ENCODE measurements at places on chromosomes 13 and 19.

GRCh38 chr19:13006431-13007281, 11.4 kb downstream of the NFIX start:
- DNase-seq: no peak

DNA sequence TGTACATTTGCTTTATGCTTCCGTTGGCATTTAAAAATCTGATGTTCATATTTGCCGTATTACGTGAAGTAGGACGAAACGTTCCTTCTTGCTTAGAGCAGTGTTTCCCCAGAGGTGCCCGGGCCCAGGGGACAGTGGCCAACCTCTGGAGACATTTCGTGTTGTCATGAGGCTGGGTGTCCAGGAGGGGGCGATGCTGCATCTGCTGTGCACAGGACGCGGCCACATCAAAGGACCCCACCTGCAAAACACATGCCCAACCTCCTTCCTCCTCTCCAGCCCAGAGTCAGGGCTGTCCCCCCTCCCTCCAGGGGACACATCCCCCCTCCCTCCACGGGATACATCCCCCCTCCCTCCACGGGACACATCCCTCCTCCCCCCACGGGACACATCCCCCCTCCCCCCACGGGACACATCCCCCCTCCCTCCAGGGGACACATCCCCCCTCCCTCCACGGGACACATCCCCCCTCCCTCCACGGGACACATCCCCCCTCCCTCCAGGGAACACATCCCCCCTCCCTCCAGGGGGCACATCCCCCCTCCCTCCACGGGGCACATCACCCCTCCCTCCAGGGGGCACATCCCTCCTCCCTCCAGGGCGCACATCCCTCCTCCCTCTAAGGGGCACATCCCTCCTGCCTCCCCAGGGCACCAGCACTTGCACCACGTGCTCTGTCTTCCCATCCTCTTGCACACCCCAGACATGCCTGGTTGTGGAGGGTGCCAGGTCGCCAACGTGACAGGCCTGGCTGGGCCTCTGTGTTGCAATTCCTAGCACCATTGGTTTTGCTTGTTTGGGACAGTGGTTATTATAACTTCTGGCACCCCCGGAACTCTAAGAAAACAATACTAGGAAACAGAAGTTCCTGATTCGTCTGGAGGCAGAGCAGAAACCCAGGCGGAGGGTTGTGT, 46.7 kb downstream of the GAS6 start:
- peak; percentile 90 for DNase-seq

- DNase-seq: no peak
Observed at GRCh38 chr13:95749545-95749944, 72.6 kb downstream of the DNAJC3 start.

GRCh38 chr13:104086759-104087158, 1020.5 kb upstream of the SLC10A2 start:
- DNase-seq: no peak

GRCh38 chr13:27012482-27013197, 159.0 kb downstream of the USP12 start:
- DNase-seq: no peak

GRCh38 chr13:37202264-37202663, 96.8 kb upstream of the CSNK1A1L start:
- DNase-seq: no peak

GRCh38 chr19:38869836-38870607, 8.1 kb downstream of the RINL start:
- DNase-seq: peak; percentile 97

GRCh38 chr13:89169951-89170350, 1498.8 kb downstream of the SLITRK5 start:
- DNase-seq: no peak

- DNase-seq: no peak
Observed at GRCh38 chr13:48144413-48145035, 49.6 kb upstream of the MED4 start.

GRCh38 chr13:44333950-44334655, 39.5 kb upstream of the SERP2 start:
- DNase-seq: no peak

DNA sequence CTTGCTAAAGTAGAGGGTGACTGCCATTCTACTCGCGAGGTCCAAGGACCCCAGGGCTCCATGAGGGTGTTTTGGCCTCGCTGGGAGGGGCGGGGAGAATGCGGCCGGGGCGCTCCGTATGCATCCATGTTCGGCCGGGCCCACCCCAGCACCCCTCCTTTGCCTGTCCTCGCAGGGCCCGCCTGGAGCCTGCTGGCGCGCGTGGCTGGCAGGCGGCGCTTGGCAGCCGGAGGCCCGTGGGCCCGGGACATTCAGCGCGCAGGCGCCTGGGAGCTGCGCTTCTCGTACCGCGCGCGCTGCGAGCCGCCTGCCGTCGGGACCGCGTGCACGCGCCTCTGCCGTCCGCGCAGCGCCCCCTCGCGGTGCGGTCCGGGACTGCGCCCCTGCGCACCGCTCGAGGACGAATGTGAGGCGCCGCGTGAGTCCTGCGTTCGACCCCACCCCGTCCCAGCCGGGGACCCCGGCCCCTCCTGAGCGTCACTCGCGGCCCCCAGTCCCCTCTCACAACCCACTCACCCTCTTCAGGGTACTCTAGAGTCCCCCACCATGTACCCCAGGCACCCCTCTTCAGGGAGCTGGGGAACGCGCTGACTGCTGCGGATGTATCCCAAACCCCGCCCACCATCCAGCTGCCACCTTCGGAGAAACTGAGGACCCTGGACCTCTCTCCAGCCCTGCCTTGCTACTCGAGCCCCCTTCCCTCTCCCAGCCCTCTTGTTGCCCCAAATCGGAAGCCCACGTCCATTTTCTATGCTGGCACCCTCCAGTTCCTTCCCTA, 4.1 kb downstream of the DLL3 start:
- peak; percentile 83 for DNase-seq

DNA sequence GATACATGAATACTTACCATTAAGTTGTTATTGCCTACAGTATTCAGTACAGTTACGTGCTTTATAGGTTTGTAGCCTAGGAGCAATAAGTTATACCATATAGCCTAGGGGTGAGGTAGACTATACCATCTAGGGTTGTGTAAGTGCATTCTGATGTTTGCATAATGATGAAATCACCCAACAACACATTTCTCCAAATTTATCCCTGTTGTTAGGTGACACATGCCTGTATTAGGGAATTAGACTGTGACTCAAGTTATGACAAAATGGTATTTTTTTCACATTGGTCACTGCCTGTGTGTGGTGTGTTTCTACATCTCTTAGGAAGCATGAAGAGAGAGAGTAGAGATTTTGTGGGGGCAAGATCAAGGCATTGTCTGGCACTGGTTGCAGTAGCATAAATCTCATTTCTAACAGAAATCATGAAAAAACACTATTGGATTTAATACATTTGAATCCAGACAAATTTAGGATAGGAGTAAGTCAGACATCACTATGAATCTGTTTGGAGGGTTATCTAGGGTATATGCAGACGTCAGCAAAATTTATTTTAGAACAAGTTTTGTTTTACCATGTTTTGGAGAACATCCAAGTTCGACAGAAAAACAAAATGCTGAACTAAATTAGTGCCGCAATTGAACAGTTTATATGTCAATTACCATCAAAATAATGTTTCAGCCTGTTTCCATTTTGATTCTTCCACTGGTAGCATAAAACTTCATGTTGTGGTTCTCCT, 332.1 kb downstream of the LMO7 start:
- no peak for DNase-seq

DNA sequence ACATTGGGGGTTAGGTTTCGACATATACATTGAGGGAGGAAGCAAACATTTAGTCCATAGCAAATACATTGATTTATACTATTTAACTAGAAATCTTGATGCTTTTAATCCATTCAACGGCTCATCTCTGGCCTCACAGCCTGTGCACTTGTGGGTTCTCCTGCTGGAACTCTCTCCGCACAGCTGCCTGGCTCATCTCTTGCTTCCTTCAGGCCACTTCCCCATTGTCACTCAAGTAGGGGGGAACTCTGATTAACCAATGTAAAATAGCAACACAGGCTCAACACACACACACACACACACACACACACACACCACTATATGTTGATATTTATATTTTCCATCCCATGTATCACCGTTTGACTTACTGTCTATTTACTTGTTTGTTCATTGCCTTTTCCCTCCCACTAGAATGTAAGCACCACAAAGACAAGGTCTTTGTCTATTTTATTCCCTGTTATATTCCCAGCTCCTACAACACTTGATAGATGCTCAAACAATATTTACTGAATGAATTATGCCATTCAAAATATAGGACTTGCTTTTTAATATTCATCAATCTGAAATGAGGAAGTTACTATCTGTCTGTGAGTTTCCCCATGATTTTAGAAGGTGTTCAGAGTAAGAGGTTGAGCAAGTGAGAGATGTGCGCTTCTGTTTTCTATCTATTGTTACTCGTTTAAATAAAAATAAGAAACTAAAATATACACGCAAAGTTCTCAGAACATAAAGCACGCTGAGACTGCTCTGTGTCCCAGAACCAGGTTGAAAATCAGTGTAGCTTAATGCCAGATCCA, 29.8 kb upstream of the PABPC3 start:
- no peak for DNase-seq

DNA sequence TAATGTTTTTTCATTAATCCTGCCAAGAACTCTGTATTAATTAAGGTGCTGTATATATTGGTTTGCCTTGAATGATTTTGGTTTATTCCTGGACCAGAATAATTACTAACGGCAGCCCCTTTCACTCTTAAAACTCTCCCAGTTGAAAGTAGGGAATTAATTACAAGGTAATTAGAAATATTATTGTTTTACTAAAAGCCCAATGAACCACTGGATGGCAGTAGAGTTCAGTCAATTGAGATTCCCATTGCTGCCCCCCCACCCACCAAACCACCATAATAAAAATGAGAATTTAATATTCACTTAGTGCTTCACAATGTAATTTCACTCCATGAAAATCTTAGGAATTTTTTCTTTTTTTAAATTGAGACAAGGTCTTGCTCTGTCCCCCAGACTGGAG, 13.7 kb downstream of the WBP4 start:
- DNase-seq: peak; percentile 20

GRCh38 chr19:45336696-45337251, 3.8 kb upstream of the KLC3 start:
- DNase-seq: no peak

- no peak for DNase-seq
Observed at GRCh38 chr13:97395447-97396136, 38.4 kb upstream of the RAP2A start.

GRCh38 chr13:23159205-23159759, 21.5 kb upstream of the SGCG start:
- DNase-seq: peak; percentile 25

GRCh38 chr13:40190641-40191100, 475.8 kb downstream of the FOXO1 start:
- peak; percentile 54 for DNase-seq

- no peak for DNase-seq
Observed at GRCh38 chr19:40155749-40156265, 35.4 kb upstream of the MAP3K10 start.

DNA sequence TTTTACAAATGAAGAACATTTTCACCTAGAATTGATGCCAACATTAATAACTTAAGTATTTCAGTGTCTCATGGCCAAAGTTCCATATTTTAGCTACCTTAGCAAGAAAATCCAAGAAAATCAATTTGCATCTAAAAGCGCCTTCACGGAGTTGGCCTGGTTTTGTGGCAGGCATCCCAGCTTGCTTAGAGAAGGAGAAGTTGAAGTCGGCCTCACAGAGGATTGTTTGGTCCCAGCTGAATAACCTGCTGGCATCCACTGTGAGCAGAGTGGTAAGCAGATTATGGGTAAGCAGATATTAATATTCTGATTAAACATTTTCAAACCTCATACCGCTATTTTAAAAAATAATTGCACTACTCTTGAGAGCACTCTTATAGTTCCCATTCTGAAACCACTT, 62.3 kb upstream of the STARD13 start:
- no peak for DNase-seq

- no peak for DNase-seq
Observed at GRCh38 chr13:75533861-75534260, 3.8 kb downstream of the COMMD6 start.

- no peak for DNase-seq
Observed at GRCh38 chr13:31068119-31068423, 93.6 kb downstream of the HSPH1 start.

DNA sequence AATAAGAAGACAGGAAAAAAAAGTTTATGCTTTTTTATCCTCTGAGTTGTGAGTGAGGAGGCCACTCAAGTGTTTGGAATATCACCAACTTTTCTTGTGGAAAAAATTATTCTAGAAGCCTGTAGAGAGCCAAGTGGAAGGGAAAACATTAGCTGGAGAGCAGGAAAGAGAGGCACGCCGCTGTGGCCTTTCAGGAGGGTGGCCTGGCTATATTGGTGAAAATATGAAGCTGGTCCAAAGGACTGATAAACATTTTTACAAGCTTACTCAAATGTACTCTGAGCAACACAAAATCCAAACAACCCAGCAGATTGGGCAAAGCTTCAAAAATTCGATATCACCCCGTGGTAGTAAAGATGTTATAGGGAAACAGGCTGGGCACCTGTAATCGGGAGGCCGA, 2.3 kb upstream of the EIF3G start:
- no peak for DNase-seq

DNA sequence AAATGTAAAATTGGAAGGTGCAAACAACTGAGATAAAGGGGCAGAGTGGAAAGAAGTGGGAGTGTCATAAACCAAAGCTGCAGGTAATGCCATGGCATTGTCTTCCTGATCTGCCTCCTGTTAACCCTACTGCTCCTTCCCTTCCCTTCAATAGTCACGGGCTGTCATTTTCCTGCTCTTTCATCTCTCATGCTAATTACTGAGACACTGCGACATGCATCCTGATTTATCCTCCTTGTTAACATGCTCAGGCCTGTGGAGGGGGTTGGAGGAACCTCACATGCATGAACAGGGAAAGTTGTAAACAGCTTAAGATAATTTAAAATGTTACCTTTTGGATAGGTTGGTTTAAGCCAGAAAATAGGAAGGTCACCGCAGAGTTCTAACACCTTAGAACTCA, 27.2 kb downstream of the CNMD start:
- DNase-seq: no peak

- no peak for DNase-seq
Observed at GRCh38 chr19:2722541-2723344, 1.6 kb upstream of the DIRAS1 start.

- DNase-seq: no peak
Observed at GRCh38 chr19:41929536-41930071, 1.4 kb upstream of the ERFL start.

DNA sequence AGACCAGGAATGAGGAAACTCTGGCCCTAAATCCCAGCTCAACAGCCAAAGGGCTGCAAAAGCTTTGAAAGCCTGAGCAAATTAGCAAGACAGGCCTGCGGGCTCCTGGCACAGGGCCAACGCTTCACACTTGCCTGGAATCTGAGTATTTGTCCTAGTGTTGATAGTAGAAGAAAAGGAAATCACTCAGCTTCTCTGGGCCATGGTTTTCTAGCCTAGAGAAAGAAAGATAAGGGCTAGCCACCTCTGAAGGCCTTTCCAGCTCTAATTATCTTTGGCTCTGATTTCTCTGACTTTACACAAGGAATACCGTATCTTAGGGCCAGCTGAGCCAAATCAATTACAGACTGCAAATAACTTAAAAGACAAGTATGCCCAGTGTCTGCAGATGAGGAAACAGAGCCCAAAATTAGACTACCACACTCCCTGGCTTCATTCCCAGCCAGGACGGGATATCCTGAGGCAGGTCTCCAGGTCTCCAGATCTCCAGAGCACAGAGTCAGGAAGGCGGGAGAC, 69.6 kb downstream of the STK24 start:
- no peak for DNase-seq

GRCh38 chr19:29247471-29247870, 34.5 kb upstream of the UQCRFS1 start:
- no peak for DNase-seq

- DNase-seq: no peak
Observed at GRCh38 chr13:22399801-22400420, 729.0 kb downstream of the FGF9 start.

- DNase-seq: no peak
Observed at GRCh38 chr19:1672769-1673644, 20.6 kb upstream of the TCF3 start.
